CD4-positive, CD25-positive, alpha-beta regulatory T cell (primary cell): ENCODE measurements at places on chromosomes 16 and 17. TPM values are rescaled to one million over a fixed set of nuclear protein-coding genes. Genes with fewer than 3 reads are reported as not detected.

DNA sequence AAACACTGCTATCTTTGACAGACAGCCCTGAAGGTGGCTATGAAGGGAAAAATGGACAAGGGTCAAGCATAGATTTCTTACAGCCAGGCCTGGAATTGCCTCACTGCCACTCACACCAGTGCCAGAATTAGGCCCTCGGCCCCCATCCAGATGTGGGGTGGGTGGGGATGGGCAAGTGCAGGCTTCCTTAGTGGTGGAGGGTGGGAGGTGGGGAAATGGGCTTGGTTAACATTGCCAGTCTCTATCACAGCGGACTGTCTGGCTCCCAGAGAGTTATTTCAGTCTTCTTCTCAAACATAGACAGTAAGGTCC lies 24.9 kb downstream of the B9D1 start:
- no peaks in the 10 kb centered on the region for H3K4me1 ChIP-seq
- no peaks in the 10 kb centered on the region for H3K27me3 ChIP-seq
- no peak for DNase-seq
- H3K27ac ChIP-seq = no peak overlapping the region

The WFDC1 gene
- not detected for total RNA-seq

DNA sequence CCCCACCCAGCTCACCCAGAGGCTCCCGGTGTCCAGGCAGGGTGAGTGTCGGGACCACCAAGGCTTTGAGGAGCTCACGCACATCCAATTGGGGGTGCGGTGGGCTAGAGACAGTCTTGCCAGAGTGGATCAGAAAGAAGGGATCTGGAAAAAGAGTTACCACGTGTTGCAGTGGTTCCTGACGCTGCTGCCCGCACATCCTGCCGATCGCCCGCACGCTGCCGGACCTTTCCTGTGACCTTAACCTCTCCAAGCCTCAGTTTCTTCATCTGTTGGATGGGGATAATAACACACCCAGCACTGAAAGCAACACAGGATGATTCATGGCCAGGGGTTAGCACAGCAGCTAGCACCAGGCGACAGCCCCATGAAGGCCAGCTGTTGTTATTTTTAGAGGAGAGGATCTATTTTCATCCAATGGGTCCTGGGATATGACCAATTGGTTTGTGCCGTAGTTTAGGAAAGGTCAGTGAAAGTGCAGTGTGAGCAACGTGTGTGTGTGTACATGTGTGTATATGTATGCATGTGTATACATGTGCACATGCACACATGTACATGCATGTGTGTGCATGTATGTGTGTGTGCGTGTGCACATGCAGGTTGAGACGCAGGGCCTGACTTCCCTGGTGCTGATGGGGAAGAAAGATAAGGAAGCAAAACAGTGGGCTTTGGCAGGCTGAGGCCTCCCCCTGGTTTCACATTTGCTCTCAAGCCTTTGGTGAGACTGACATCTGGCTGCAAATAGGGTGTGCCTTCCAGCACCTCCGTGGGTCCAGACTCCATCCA lies 2.5 kb downstream of the ITGAX start:
- H3K27ac ChIP-seq = no peak overlapping the region
- H3K27me3 ChIP-seq = no peaks in the 10 kb centered on the region
- H3K4me3 ChIP-seq = no peak overlapping the region
- H3K4me1 ChIP-seq = peaks cover 13% of the 10 kb centered on the region

The TBC1D3C gene
- total RNA-seq = 2.0 TPM

The GP1BA gene
- 1.9 TPM for total RNA-seq

DNA sequence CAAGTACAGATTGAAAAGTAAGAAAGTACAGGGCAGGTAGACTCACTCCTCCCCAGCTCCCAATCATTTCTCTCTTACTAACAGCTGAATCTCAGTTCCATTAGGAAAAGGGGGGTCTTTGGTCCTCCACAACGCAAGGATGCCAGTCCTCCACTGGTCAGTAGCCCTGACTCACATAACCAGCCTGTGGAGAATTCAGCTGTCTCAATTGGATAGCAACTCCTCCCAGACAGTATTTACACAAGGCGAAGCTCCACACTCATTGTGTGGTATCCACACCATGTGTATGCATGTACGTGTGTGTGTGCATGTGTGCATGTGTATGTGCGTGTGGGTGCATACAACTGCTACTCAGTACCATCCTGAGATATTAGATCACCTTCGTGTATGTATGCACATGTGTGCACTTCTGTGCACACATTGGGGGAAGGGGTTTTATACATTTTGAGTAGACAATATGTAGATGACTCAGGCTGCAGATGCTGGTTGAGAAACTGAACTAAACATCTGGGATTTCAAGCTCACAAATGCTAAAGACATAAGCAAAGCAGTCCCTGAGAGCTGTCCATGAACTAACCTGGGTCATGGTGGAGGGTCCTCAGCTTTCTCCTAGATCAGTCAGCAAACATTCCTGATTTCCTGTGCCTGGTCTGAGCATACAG lies 240.1 kb downstream of the SLC39A11 start:
- DNase-seq = no peak
- no peak overlapping the region for H3K27ac ChIP-seq
- H3K4me3 ChIP-seq = no peak overlapping the region
- H3K4me1 ChIP-seq = no peaks in the 10 kb centered on the region

The MT1E gene
- total RNA-seq = 10.4 TPM

- peaks cover 27% of the 10 kb centered on the region for H3K4me1 ChIP-seq
- H3K36me3 ChIP-seq = peaks cover 7% of the 10 kb centered on the region
- no peak for DNase-seq
- H3K4me3 ChIP-seq = no peak overlapping the region
Measured at GRCh38 chr17:17055286-17056155, 13.3 kb downstream of the MPRIP start.

The TP53TG3 gene
- total RNA-seq = not detected

DNA sequence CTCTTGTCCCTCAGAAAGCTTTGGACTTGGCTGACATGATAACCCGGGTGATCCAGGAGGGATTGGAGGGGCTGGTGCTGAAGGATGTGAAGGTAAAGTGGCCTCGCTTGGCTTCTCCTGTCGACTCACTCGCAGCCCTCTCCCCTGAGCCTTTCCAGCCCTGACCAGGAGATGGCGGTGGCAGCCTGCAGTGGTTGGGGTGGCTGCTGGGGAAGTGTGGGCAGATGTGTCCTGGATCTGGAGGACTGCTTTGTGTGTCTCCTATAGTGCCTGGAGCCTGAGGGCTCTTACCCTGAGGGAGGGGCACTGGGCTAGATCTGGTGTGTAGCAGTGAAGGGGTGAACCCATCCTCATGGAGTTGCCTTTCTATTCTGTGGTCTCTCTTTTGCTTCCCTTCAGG lies 17.9 kb downstream of the LIG3 start:
- no peaks in the 10 kb centered on the region for H3K27me3 ChIP-seq
- no peak overlapping the region for H3K27ac ChIP-seq
- H3K36me3 ChIP-seq = peaks cover 28% of the 10 kb centered on the region
- DNase-seq = peak; percentile 78
- peaks cover 8% of the 10 kb centered on the region for H3K4me1 ChIP-seq

- DNase-seq = no peak
- no peak overlapping the region for H3K4me3 ChIP-seq
- H3K4me1 ChIP-seq = no peaks in the 10 kb centered on the region
- no peak overlapping the region for H3K27ac ChIP-seq
- no peaks in the 10 kb centered on the region for H3K36me3 ChIP-seq
- H3K27me3 ChIP-seq = no peaks in the 10 kb centered on the region
Measured at GRCh38 chr16:55379876-55380390, 55.9 kb downstream of the IRX6 start.

The PYDC1 gene
- total RNA-seq = not detected

DNA sequence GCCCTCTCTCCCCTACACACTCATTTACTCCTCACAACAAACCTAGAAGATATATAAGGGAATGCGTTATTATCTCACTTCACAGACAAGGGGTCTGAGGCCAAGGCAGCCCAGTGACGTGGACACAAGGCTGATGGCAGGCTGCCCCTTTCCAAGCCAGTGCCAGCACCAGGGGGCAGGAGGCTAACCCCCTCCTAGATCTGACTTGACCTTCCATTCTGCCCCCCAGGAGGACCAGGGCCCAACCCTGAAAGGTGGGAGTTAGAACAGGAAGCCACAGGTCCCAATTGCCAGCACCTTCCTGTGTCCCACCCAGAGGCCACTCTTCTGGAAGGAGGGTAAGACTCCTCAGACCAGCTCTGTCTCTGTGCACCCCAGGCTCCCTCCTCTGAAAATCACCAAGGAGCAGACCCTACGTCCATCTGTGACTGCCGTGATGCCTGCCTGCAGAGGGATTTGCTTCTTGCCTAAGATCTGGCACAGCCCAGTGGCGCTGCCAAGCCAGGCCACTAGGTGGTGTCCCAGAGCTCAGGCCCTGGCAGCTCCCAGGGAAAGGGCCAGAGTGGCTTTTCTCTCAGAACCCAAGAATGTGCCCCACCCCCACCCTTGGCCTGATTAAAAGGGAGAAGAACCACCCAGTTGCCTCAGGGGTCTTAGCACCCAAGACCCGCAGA lies 42.4 kb upstream of the MRPS23 start:
- H3K27ac ChIP-seq = no peak overlapping the region
- no peaks in the 10 kb centered on the region for H3K36me3 ChIP-seq
- no peaks in the 10 kb centered on the region for H3K4me1 ChIP-seq
- H3K27me3 ChIP-seq = no peaks in the 10 kb centered on the region
- DNase-seq = peak; percentile 63

GRCh38 chr17:17320911-17321220 lies 17.7 kb downstream of the NT5M start:
- no peaks in the 10 kb centered on the region for H3K4me1 ChIP-seq
- no peak overlapping the region for H3K27ac ChIP-seq
- H3K36me3 ChIP-seq = no peaks in the 10 kb centered on the region
- H3K27me3 ChIP-seq = no peaks in the 10 kb centered on the region
- no peak overlapping the region for H3K4me3 ChIP-seq
- DNase-seq = no peak

The ARHGAP23 gene
- 2.3 TPM for total RNA-seq

GRCh38 chr16:6453742-6454141 lies 878.9 kb upstream of the RBFOX1 start:
- H3K36me3 ChIP-seq = no peaks in the 10 kb centered on the region
- H3K4me3 ChIP-seq = no peak overlapping the region
- H3K27me3 ChIP-seq = no peaks in the 10 kb centered on the region
- no peak overlapping the region for H3K27ac ChIP-seq
- no peaks in the 10 kb centered on the region for H3K4me1 ChIP-seq

- no peak overlapping the region for H3K27ac ChIP-seq
- H3K4me3 ChIP-seq = no peak overlapping the region
- DNase-seq = no peak
- H3K36me3 ChIP-seq = no peaks in the 10 kb centered on the region
Measured at GRCh38 chr16:50838165-50838564, 96.3 kb downstream of the CYLD start.

- no peaks in the 10 kb centered on the region for H3K4me1 ChIP-seq
- H3K27me3 ChIP-seq = no peaks in the 10 kb centered on the region
- DNase-seq = no peak
- H3K27ac ChIP-seq = no peak overlapping the region
- H3K4me3 ChIP-seq = no peak overlapping the region
Measured at GRCh38 chr17:81056312-81056711, 21.4 kb downstream of the BAIAP2 start.

The RSKR gene
- 15.2 TPM for total RNA-seq

The SBK1 gene
- 20.2 TPM for total RNA-seq

The USP43 gene
- total RNA-seq = not detected

- no peaks in the 10 kb centered on the region for H3K27me3 ChIP-seq
- no peak overlapping the region for H3K27ac ChIP-seq
- no peaks in the 10 kb centered on the region for H3K4me1 ChIP-seq
Measured at GRCh38 chr16:57667526-57668262, 412 bp upstream of the ADGRG3 start.

GRCh38 chr17:29012535-29012934 lies 6.7 kb upstream of the SEZ6 start:
- no peaks in the 10 kb centered on the region for H3K4me1 ChIP-seq
- no peak for DNase-seq
- peaks cover 14% of the 10 kb centered on the region for H3K27me3 ChIP-seq
- no peak overlapping the region for H3K4me3 ChIP-seq
- no peak overlapping the region for H3K27ac ChIP-seq

The HBM gene
- total RNA-seq = not detected

DNA sequence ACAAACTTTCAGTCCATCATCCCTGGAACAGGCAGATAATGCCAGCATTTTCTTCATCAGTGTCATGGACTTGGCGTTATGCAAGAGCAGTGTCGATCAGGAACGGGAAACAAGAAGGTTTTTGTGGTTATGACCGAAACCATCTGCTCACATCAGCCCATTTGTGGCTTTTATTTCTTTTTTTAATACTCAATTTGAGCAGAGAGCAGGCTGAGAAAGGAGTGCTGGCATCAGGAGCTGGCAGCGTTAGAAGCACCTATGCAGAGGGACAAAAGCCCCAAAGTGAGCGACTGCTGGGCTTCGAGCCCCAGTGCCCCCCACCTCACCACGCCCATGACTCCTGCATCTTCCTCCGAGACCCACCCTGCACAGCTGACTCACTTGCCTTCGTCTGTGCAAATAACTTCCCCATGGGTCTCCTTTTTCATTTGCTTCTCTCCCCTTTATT lies 16.2 kb upstream of the CD300E start:
- H3K27ac ChIP-seq = no peak overlapping the region
- no peaks in the 10 kb centered on the region for H3K36me3 ChIP-seq
- peaks cover 14% of the 10 kb centered on the region for H3K4me1 ChIP-seq
- H3K27me3 ChIP-seq = peaks cover 15% of the 10 kb centered on the region
- DNase-seq = peak; percentile 58
- peak overlapping the region; percentile 30 for H3K4me3 ChIP-seq

GRCh38 chr16:21991621-21992020 lies 9.3 kb downstream of the PDZD9 start:
- no peaks in the 10 kb centered on the region for H3K27me3 ChIP-seq
- H3K4me1 ChIP-seq = peaks cover 29% of the 10 kb centered on the region
- H3K27ac ChIP-seq = no peak overlapping the region

The JPH3 gene
- total RNA-seq = not detected

The PITPNM3 gene
- total RNA-seq = 0.20 TPM

DNA sequence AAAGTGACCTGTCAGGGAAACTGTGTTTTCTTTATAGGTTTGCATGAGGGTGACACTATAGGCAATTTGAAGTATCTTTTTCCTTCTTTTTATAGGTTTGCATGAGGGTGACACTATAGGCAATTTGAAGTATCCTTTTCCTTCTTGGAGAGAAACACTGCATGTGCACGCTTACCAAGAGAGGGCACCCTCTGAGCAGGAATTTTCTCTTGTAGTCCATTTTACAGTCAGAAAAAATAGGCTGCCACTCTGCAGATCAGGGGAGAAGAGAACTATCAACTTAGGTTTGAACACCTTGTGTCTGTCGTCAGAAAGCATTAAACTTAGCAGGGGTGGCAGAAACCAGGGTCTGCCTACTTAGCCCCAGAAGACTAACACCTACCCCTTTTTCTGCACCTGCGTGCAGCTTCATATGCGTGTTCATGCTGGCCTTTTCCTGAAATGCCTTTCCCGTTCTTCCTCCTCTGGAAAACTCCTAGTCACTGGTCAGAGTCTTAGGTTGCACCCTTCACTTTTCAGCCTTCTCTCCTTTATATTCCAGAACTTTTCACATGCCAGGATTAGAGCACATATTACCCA lies 16.4 kb upstream of the SMIM36 start:
- H3K4me1 ChIP-seq = no peaks in the 10 kb centered on the region
- H3K36me3 ChIP-seq = no peaks in the 10 kb centered on the region
- DNase-seq = peak; percentile 0
- H3K27me3 ChIP-seq = peaks cover 2% of the 10 kb centered on the region
- H3K27ac ChIP-seq = no peak overlapping the region
- no peak overlapping the region for H3K4me3 ChIP-seq
